ENCODE measurements at places on chromosomes 13 and 19.

DNA sequence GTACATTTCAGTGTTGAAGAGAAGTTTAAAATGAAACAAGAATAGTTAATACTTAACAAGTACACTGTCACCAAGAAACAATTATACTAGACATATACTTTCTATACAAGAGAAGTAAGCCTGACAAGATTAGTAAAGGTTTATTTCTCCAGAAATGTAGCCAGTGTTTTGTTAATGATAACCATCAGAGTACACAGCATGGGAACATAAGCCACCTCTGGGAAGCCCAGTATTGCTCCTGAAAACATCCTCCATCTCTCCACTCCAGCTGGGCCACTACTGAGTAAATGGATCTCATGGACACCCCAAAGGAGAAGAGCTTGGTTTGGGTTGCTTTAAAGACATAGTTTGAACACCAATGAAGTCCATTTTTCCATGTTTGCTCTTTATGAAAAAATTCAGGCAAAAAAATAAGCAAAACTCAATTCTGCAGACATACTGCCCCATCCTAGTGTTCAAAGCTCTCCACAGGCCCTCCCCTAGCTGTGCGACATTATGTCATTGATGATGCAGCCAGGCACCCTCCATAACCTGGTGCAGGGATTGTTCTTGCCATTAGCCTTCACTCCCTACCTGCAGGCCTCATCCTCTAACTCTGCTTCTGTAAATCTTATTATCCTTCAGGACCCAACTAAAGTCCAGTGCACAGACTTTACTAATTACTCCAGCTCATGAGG, 61.9 kb downstream of the LHFPL6 start:
- no peak for DNase-seq

GRCh38 chr19:4066176-4066606, 508 bp downstream of the ZBTB7A start:
- DNase-seq: no peak

- DNase-seq: no peak
These were observed 2.3 kb upstream of the N4BP2L1 start for GRCh38 chr13:32430018-32430747.

GRCh38 chr19:340620-341385, 3.8 kb downstream of the MIER2 start:
- DNase-seq: no peak

DNA sequence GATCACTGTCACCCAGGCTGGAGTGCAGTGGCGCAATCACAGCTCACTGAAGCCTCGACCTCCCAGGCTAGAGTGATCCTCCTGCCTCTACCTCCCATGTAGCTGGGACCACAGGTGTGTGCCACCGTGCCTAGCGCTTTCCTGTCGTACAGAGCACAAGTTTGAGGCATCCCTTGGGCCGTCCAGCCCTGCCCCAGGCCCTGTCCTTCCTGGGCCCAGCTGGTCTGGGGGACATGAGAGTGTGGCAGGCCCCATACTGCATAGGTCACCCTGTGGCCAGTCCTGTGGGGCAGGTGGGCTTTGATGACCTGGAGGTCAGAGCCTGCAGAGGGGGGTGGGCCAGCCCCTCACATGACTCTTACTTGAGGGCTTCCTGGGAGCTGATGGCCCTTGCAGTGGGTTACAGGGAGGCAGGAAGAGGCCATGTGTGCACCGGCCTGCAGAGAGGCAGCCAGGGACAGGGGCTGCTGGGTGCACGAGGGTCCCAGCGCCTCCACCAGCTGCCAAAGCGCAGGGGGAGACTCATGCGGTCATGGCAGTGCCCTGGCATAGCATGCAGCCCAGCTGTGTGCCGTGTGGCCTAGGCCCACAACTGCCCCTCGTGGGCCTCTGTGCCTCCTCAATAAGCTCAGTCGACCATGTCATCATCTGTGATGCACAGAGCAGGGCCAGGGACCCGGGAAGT, 61.4 kb downstream of the KDM4B start:
- no peak for DNase-seq

- no peak for DNase-seq
These were observed 826 bp upstream of the BSG start for GRCh38 chr19:571566-571974.

- DNase-seq: no peak
These were observed 148.9 kb downstream of the GPC6 start for GRCh38 chr13:93375491-93375890.

GRCh38 chr13:27495551-27495950, 45.2 kb upstream of the MTIF3 start:
- no peak for DNase-seq

- DNase-seq: peak; percentile 19
These were observed 41.3 kb downstream of the FLT3 start for GRCh38 chr13:28058866-28059613.
